ENCODE measurements at places on chromosomes 12 and 14.

DNA sequence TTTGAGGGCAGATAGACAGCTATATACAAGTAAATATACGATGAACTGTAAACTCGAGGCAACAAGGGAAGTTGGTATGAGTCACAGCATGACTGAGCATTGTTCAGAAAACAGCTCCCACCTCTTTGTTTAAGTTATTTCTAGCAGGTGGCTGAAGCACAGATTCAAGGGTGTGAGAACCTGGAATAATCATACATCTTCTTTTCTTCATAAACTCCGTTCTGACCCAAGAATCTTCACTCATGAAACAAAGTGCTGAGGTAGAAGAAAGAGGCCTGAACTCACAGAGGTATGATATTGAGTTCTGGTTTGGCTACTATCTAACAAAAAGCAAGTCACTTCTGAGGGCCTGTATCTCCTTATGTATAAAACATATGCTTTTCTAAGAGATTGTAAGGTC is 364.1 kb upstream of the KITLG start:
- DNase-seq: no peak

DNA sequence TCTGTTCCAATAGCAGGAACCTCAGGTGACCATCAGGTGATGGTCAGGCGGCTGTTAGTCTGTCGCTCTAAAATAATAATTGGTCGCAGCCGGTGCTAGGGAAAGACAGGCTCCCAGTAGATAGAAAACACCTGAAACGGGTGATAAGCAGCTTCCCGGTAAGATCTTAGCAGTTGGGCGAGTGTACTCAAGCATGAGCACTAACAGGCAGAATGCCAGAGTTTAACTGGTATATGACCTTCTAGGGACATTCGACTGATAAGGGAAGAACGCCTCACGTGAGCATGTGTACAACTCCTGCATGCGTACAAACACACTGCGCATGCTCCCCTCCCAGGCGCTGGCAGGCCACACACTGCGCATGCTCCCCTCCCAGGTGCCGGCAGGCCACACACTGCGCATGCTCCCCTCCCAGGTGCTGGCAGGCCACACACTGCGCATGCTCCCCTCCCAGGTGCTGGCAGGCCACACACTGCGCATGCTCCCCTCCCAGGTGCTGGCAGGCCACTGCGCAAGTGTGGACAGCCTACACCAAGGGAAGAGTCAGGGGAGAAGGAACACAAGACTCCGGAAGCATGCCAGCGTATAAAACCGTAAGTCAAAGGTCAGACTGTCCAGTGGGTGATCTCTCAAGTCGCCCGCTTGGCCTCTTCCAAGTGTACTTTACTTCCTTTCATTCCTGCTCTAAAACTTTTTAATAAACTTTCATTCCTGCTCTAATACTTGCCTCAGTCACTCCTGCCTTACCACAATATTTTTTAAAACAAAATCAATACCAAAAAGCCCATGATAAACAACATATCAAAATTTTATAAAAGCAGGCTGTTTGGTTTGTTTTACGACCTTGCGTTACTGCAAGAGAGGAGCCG is 24.5 kb downstream of the GPRC5D start:
- peak; percentile 30 for DNase-seq

DNA sequence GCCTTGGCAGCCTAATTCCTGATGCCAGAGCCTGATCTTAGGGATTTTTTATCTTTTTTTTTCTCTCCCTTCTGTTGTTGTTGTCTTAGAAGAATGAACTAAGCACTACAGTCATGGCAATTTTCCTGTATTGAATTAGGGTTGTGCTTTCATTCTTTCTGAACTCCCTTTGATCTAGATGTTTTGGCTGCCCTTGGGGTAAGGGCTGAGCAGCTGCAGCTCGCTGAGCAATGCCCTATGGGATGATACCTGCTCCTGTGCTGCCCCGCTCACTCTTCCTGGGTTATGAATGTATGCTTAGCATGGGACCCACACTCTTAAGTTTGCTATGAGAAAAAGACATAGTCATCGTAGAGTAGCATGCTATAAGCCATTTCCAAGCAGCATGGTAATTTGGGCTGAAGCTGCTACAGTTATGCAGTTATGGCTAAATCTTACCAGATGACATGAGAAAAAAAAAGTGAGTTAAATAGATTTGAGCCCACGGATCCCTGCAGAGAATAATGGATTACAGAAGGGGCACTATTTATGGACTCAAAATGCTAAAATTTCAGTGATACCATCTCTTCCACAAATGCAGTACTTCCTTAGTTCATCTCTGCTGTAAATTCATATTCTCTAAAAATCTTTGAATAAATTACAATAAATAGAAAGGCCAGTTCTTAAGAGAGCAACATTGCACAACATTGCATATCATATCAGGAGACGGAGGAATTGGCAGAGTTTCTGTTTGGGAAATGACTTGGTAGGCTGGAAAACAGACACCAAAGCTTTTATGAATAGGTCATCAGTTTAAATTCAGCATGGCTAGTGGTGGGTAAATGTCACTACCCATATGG is 79.2 kb upstream of the PTHLH start:
- no peak for DNase-seq

- DNase-seq: no peak
These were observed 32.5 kb upstream of the PLEKHG6 start for GRCh38 chr12:6277982-6278438.

- DNase-seq: no peak
These were observed 1.7 kb downstream of the HOXC12 start for GRCh38 chr12:53956251-53956887.

GRCh38 chr14:21921453-21921852 is 247.8 kb upstream of the OR4E1 start:
- DNase-seq: no peak

DNA sequence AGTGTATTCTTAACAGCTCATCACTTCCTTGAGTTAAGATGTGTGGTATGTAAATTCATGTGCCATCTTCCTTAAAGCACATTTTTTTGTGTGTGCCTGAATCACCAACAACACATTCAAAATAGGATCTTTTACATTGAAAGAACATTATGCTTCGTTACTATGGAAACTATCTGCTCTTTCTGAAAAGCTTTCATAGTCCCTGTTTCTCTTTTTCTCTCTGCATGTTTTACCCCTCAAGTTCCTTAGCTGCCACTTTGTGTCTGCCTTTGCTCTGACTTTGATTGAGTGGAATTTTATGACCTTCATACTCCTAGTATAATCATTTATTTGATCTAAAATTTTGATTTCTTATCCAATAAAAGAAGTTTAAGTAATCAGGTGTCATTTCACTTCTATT is 880.3 kb upstream of the FOXG1 start:
- DNase-seq: no peak

GRCh38 chr14:99664058-99664936 is 19.4 kb downstream of the HHIPL1 start:
- no peak for DNase-seq

DNA sequence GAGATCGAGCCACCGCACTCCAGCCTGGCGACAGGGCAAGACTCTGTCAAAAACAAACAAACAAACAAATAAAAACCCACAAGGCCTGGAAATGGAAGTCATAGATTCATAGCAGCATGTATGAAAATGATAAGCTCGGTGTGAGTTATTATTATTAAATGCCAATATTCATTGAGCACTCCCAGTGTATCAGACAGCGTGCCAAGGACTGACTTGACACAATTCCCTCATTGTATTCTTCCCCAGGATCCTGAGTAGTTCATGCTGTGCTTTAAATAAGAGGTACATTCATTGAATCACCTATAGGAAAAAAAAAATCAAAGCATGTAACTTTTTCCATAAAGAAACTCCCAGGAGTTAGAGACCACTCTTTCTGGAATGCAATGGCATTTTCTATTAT is 12.6 kb upstream of the RFLNA start:
- no peak for DNase-seq

- DNase-seq: no peak
These were observed 164.3 kb upstream of the NOS1 start for GRCh38 chr12:117525766-117526165.

DNA sequence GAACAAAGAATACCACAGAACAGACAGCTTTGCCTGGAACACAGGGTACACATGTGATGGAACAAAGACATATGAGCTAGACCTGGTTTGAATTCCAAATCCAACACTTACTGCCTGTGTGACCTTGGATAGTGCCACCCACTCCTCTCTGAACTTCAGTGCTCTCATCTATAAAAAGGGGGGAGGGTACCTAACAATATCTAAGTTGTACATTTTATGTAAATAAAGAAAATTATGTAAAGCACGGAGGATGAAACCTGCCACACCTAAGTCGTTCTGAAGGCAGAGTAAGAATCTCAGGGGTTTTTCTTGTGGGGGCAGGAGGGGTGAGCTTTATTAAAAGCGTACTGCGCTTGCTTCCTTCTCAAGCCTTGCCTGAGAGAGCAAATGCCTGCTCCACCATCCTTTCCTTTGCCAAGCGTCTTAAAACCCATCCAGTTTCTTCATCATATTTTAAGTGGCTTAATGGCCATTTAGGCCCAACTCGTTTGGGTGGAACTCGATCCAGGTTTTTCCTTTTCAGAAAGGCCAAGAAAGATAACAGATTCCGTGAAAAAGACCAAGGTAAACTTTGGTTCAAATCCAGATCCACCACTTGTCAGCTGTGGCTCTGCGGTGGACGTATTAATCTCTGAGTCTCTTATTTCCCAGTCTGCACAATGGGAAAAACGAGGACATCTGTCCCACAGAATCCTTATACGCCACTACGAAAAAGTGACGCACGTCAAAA is 946 bp downstream of the DDX24 start:
- DNase-seq: peak; percentile 9

GRCh38 chr14:61525293-61526011 is 169.9 kb upstream of the HIF1A start:
- no peak for DNase-seq

DNA sequence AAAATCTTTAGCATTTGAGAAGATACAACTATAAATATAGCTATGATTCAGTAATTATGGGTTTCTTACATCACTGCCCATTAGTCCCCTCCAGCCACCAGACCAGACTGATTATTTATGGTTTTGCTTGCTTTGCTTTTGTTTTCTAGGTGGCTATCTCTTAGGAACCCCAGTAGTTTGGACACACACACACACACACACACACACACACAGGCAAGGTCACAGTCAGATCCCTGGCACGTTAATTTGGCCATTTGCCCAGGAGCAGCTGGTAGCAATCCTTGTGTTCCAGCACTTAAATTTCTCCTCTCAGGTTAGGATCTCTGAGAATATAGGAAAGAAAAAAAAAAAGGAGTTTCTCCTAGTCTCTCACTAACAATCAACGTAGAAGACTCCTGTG is 90.2 kb upstream of the RESF1 start:
- no peak for DNase-seq

DNA sequence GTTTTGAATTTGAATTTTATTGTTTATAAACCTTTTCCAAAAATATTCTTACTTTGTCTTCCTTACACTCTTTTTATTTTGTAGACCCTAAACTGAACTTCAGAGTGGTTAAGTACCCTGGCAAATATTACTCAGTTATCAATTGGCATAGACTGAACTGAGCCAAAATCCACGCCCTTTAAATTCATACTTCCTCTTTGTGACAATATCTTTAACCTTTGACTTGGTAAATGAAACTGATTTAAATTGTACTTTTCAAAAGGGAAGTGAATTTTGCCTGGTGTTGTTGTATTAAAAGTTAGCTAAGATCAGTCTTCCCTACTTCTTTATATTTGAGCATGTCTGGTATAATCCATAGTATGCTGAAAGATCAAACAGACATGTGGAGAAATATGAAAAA is 184.3 kb upstream of the USP15 start:
- peak; percentile 1 for DNase-seq
